ENCODE measurements at places on chromosomes 12 and 14.

- DNase-seq = no peak
These were observed 112.8 kb upstream of the IFNG-AS1 start for GRCh38 chr12:67876305-67876915.

DNA sequence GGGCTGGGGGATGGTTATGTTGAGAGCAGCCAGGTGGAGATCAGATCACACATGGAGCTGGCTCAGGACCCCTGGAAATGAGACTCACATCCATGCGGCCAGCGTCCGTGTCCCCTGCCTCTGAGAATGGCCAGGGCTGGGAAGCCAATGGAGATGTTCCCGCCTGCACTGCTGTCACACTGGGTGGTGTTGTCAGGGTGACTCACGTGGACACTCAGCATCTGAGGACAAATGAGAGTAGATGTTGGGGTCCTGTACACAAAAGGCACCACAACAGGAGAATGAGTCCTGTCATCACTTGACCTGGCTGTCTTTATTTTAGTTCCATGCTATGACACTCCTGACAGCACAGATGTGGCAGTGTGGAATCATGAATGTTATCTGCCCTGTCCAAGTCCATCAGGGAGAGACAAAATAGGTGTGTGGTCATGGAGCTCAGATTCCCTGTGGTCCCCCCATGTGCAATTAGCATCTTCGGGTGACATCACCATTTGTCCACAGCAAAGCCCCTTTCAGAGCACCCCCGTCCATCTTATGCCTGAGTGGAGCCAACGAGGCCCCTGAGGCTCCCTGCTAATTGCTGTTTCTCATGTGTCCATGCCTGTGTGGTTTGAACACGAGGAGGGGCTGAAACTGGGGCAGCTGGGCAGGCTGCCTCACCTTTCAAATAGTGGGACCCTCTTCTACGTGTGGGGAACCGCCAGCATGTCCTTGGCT lies 393.5 kb downstream of the AACS start:
- DNase-seq = no peak

- DNase-seq = no peak
These were observed 231.8 kb upstream of the CRY1 start for GRCh38 chr12:107325075-107325608.

DNA sequence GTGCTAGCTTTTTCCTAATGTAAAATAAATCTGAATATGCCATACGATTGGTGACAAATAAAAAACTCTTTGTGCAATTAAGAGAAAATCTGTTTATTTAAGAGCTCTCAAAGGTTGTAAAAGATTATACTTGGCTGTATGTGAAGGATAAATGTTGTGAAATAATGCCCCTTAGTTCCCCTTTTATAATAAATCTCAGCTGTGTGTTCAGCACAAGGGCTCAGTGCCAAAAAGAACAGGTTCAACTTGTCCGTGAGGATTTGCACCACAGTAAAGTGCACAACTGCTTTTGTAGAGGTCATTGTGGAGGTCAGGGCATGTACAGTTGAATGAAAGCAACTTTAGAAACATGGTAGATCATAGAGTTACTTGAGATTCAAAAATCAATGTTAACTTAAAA lies 118.6 kb downstream of the TRMT5 start:
- no peak for DNase-seq

DNA sequence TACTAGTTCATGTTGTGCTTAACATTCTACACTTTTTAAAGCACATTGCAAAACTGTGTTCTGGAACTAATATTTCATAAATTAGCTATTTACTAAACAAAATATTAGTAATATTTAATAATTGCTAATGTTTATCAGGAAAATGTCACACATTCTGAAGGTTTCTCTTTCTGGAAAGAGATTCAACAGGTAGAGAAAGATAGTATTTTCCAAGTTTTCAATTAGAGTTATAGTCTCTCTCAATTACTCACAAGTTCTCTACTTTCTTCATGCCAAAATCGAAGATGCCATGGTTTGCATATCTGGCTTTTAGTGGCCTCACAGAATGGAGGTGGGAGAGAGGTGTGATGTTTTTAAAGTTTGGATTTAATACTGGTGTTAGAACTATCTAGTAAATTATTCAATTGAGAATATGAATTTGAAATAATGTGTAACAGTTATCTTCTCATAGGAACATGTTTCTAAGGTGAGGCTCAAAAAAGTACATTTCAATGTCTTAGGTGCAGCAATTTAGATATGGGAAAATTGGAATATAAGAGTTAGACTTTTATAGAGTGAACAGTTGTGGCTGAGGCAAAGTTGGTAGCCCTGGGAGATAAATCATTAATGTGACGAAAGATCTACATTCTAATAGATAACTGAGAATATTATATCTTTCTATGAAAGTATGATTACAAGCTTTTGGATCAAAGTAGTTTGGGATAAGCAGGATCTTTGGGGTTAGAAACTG lies 1.5 kb downstream of the LUM start:
- no peak for DNase-seq

- no peak for DNase-seq
These were observed 10.1 kb upstream of the C14orf39 start for GRCh38 chr14:60495946-60496345.

DNA sequence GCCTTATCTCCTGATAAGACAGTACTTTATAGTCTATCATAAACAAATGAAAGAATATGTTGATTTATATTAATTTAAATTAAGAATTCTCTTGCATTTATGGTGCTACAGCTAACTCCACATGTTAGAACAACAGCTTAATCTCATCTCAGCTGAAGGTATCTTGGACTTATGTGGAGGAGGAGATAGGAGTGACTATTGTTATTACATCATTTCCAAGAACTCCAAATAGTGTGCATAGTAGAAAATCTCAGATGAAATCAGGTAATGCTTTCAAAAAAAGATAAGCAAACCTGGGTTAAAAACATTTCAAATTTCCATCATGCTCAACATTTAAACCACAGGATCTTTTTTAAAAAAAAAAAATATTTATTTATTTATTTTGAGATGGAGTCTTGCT lies 31.3 kb upstream of the ISM2 start:
- no peak for DNase-seq

GRCh38 chr12:46664761-46665287 lies 161.0 kb downstream of the SLC38A4 start:
- DNase-seq = no peak

- no peak for DNase-seq
These were observed 36.3 kb downstream of the STON2 start for GRCh38 chr14:81363746-81364378.

DNA sequence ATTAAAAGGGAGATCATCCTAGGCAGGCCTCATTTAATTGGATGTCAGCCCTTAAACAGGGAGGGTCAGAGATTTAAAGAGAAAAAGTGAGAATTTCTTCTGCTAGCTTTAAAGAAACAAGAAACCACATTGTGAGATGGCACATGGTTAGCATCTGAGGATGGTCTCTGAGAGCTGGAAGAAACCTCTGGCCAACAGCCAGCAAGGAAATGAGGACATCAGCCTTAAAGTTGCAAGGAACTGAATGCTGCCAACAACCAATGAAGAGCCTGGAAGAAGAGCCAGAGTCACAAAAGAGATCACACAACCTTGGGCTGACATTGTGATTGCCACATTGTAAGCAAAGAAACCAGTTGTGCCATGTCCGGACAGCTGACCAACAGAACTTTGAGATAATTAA lies 17.5 kb upstream of the FAR2 start:
- no peak for DNase-seq

DNA sequence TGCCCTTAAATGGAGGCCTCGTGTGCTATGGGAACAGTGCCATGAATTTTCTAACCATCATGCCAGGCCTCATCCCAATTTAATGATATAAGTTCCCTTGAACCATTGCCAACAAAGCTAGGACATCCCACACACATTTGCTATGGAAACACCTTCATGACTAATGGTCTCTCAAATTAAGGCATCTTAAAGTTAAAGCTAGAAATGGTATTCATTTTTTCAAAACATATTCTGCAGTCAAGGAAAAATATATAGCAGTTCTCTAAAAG lies 117.3 kb downstream of the BTG1 start:
- no peak for DNase-seq

DNA sequence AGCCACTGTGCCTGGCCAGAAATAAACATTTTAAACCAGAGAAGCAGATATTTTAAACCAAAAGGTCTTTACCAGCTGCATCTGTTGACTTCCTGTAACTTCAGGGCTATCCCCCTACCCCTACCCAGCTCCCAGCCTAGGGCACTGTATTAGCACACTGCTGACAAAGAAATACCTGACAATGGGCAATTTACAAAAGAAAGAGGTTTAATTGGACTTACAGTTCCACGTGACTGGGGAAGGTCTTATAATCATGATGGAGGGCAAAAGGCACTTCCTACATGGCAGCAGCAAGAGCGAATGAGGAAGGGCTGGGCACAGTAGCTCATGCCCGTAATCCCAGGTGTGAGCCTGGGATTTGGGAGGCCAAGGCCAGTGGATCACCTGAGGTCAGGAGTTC lies 26.0 kb downstream of the GEMIN2 start:
- no peak for DNase-seq

DNA sequence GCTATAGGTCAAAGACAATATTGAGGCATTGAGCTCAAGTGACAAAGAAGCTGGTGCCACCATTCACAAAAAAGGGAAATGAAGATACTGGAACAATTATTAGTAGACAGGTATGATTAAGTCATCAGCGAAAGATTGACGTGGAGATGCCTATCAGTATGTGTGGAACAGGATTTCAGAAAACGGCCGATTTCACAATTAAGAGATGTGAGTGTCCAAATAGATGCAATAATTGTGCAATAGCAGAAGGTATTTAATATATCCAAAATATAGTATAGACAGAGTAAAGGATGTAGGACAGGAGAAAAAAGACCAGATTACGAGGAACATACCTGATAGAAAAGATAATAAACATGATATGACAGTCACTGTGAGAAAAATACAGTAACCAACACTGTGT lies 433.1 kb downstream of the C12orf50 start:
- DNase-seq = no peak

DNA sequence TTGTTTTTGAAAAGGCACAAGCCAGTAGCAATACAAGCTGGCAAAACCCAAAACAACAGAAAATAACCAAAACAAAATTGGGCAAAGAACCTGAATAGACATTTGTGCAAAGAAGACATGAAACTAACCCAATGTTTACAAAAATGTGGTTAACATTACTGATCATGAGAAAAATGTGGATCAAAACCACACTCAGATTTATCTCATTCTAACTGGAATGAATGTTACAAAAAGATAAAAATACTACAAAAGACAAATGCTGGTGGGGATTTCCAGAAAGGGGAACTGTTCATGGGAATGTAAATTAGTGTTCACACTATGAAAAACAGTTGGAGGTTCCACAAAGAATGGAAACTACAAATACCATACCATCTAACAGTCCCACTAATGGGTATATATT lies 26.6 kb downstream of the ASCL4 start:
- no peak for DNase-seq

DNA sequence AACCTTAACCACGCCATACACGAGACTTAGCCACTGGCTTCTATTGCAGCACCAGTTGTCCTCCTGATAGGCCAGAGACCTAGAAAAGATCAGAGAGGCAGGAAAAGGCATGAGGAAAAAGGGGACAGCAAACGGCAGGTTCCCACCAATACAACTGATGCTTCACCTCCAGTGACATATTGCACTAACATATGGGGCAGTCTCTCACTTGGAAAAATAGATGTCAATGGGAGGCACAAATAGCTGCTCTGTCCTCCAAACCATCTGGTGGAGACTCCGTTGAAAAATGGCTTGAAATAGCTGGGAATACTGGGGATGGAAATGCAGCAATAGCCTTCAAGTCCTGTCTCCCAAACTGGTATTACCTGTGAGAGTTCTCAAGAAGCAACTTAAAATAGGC lies 20.3 kb downstream of the SLC8A3 start:
- DNase-seq = no peak

DNA sequence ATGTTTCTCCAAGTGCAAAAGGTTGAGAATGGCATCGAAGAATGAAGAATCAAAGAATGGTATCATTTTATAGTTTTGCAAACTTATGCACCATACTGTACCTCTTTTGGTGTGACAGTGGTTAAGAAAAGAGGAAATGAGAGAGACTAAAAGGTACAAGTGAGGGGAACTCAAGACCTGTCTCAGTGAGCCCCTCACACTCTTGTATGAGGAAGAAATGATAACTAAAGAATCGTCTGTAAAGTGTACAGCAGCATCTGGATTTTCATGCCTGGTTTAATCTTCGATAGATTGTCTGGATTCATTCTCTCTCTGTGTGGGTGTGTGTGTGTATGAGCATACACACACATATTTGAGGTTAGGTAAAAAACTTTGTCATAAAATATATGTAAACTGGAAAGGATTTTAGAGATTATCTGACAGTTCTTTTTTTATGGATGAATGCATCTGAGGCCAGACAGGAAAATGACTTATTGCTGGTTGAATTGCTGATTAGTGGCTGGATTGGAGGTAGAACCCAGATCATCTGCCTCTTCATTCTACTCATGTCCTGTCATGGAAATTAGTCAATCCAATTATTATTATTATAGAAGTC lies 16.0 kb upstream of the SLC38A2 start:
- DNase-seq = no peak

DNA sequence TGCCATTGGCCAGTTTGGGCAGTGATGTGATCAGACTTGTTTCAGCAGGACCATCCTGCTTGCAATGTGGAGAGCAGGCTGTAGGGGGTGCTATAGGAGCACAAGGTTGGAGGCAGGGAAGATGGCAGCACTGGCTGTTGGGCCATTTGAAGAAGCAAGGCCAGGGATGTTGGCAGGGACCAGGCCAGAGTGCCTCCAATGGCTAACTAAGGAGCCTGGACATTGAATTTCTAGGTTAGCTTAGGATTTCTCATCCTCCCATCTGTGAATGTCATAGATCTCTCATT lies 23.5 kb downstream of the FGF23 start:
- no peak for DNase-seq

DNA sequence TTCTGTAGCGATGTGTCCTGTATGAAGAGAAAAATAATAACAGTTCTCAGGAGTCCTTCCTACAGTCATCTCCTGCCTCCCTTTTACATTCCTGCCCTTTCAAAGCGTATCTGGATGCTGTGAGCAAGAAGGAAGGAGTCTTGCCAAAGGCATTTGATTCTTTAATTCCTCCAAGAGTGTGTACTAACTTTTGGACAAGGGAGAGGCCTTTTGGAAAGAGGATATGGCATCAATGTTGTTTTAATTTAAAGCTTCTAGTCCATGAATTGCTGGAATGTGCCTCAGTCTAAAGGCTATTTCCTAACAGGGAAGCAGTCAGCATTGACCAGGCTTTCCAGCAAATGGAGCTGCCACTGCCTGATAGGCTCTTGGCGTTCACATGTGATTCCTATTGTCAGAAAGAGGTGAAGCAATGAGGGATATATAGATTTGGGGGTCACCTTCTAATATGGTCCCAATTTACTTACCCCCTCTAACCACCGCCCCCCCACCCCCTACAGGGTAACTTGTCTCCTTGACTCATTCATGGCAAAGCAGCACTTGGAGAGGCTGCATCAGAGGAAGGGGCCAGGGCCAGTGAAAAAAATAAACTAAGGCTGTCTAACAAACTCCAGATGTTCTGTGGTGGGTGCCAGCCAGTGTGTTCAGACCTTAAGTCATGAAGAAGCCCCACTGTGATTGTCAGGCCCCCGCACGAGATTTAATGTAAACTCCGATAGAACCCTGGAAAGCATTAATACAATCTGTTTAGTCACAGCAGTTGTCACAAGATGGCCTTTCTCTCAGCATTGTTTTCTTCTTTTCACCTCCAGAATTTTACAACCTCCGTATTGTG lies 220.3 kb downstream of the FBXL14 start:
- no peak for DNase-seq

GRCh38 chr12:26239122-26239851 lies 43.9 kb downstream of the SSPN start:
- DNase-seq = peak; percentile 73

Data from left ventricle myocardium superior (tissue), 1 donor.